ENCODE measurements at places on chromosomes 16 and 17. TPM values are rescaled to one million over a fixed set of nuclear protein-coding genes. Genes with fewer than 3 reads are reported as not detected.

Gene RHOT1
- total RNA-seq = 21.4 TPM

Gene GDPD3
- total RNA-seq = 9.3 TPM

Gene KRTAP4-5
- total RNA-seq = not detected

Gene HBA2
- not detected for total RNA-seq

Gene STAC2
- not detected for total RNA-seq

Measured in endothelial cell (in vitro differentiated cells).